Activated CD4-positive, alpha-beta T cell treated with anti-CD3 and anti-CD28 coated beads for 48 hours (primary cell): ENCODE measurements at places on chromosomes 3 and 15.
A peak's percentile ranks its signal among the peaks of the same experiment; 100 is the strongest.

DNA sequence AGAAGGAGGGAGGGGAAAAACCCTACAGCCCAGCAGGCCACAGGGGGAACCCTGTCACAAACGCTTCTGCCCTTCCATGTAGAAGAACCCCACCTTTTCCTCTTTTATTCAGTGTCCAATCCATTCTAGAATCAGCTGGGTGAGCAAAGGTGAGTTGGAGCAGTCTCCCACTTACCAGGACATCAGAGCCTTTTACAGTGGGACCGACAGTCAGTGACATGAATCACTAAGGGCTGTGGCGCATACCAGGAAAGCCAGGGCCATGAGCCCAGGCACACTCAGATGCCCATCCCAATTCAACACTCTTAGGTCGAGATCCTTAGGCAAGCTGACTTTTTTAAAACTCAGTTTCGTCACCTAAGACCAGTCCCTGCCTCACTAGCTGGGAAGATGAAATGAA is 146.1 kb downstream of the AQP9 start:
- DNase-seq, result no peak

DNA sequence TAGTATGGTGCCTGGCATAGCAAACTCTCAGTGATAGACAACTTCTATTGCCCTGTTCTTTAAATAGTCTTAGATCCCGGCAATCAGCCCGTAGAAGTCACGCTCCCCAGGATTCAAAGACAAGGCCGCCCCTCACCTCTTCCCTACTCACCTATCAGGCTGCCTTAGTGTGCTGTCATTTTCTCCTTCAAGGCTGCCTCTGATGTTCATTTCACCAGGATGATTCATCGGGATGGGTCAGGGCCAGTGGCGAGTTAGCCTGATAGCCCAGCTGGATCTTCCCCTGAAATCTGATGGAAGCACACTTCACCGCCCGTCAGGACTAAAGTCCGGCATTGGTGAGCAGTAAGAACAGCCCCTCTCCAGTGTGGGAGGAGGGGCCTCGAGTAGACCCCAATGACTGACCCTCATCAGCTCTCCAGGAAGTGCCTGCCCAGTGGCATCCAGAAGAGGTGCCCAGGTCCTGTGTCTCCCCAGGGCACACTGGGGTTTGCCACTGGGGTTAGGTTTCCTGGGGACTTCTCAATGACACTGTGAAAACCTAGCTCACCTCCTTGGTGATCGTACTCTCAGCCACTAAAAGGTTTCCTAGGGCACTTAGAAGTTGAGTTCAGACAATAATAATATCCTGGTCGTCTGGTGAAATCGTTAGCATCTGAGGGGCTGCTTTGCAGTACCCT is 37.5 kb downstream of the TPM1 start:
- no peak for DNase-seq

GRCh38 chr3:24586920-24587319 is 92.3 kb upstream of the THRB start:
- no peak for DNase-seq

DNA sequence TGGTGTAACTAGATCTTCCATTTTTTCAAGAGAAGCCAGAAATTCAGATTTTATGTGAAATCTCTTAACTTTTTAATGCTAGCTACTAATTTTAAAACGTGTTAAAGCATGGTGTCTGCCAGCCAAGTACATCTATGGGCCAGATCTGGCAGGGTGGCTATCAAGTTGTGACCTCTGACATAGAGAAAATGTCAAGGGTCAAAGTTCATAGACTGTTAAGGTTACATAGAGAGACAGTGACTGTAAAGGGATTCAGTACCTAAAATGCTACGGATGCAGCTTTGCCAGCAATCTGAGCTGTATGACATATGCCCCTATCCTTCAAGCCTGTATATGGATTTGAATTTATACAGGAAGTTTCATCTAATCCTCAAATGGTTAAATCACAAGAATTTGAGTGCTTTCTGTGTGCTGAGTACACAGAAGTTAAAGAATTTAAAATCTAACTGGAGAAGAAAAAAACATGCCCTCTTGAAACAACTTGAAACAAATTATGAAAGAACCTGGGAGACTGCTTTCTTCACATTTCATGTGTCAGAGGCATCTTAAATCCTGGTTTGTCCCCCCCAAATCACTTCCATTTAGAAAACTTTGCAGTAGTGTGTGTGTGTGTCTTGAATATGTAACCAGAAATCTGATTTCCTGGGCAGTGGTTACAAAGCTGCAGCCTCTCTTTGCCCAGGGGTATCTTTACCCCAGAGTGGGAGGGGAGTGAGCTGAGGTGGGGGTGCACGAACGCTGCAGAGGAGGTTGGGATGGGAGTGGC is 895 bp upstream of the ARHGAP31 start:
- no peak for DNase-seq

GRCh38 chr15:87944050-87944449 is 312.5 kb downstream of the NTRK3 start:
- DNase-seq, result no peak

GRCh38 chr15:96171853-96172296 is 158.6 kb upstream of the NR2F2 start:
- DNase-seq, result no peak

DNA sequence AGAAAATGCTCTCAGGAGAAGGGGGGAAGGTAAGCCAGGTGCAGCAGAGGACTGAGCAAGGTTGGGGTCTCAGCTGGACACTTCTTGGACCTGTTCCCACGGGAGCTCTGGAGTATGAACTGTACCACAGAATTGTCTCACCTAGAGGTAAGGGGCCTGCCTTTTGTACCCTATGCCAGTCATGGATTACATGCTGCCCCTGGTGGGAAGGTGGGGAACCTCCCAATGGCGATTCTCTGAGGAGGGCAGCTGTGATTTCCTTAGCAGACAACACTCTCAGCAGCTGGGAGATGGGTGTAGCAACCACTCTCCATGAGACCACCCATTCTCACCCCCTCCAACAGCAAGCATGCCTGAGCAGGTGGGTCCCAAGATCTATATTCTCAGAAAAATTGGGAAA is 329.4 kb upstream of the CTNNB1 start:
- DNase-seq, result no peak

- DNase-seq, result peak; percentile 76
Measured at GRCh38 chr3:119559441-119559963, at the start of gene CD80. Gene CD80 (minus strand): TSS chr3:119559614. CDS start chr3:119557728, 1,886 bp downstream.

GRCh38 chr15:44738340-44738984 is 2.1 kb downstream of the TRIM69 start:
- DNase-seq, result no peak

DNA sequence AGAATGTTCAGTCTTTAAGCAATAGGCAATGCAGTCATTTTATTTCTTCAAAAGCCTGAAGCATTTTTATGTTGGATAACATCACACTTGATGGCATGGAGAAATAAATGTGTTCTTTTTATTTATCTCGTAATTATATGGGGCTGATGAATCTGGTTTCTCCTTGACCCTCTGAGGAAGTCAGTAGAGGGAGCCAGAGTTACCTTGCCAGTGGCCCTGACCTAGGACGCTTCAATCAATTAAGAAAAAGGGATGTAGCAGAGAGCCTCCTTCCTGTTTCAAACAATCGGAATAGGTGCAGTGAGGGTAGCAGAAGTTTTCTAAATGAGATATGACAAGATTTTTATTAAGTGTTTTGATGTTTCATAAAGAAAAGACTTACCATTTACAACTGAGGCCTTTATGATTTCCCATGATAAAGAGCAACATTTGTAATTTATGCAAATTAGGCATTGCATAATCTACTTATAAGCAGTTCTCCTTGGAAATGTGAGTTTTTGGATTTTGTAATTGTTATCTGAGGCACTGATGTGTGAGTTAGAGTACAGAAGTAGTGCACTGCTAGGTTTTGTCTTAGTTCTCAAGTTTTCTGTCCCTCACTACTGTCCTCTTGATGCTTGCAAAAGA is 129.1 kb downstream of the RAP2B start:
- no peak for DNase-seq

- peak; percentile 50 for DNase-seq
Measured at GRCh38 chr3:193240850-193241706, at the start of gene PLAAT1. Gene PLAAT1 (plus strand): TSS chr3:193241222. CDS start chr3:193255651, 14,429 bp downstream.

DNA sequence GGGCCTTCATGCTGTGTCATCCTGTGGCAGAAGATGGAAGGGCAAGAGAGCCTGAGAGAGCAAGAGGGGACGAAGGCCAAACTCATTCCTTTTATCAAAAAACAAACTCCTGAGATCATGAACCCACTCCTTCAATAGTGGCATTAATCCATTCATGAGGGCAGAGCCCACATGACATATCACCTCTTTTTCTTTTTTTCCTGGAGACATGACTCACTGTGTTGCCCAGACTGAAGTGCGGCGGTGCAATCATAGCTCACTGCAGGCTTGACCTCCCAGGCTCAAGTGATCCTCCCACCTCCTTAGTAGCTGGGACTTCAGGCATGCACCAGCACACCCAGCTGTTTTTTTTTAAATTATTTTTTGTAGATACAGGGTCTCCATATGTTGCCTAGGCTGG is 92.0 kb upstream of the RNU6-1 start:
- DNase-seq, result no peak

- no peak for DNase-seq
Measured at GRCh38 chr3:78610462-78611125, 1157.2 kb downstream of the ROBO1 start.

GRCh38 chr15:61038387-61038786 is 190.7 kb downstream of the RORA start:
- DNase-seq, result no peak

GRCh38 chr3:133943639-133944141 is 48.0 kb upstream of the RAB6B start:
- no peak for DNase-seq

DNA sequence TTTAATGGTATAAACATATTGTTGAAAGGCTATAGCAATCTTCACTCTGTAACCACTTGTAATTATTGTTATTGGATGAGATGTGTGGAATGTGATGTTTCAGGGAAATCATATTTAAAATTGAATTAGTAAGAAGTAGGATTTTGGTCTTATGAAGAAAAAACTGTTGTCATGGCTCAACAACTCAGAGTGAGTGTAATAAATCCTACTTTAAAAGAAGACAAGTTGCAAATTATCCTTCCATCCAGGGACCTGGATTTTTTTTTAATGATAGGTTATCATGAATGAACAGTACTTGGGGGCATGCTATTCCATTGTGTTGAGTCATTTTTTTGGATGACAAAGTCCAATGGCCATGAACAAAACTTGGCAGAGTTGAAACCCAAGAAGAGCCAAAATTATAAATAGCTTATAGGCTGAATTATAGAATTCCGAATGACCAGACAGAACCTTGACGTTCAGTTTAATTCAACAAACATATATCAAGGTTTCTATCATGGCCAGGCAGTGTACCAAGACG is 625.5 kb upstream of the ZNF717 start:
- no peak for DNase-seq

DNA sequence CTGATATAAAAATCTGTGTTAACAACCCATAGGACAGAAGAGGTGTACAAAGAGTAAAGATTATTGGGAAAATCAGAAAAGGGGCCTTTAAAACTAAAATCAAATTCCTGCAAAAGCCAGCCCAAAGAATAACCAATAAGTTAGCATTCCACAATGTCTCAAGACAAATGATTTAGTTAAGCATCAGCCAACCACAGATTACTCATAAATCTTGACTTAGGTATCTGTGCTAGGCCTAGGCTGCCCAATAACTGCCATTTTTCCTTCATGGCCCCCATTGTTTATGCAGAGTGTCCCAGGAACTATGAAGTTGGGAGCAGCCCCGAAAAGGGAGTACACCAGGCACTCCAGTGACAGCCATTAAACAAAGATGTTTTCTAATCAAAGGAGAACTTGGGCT is 7.4 kb downstream of the TRANK1 start:
- DNase-seq, result no peak

GRCh38 chr15:29822100-29822683 is at the start of gene TJP1:
Gene TJP1 (minus strand): TSS chr15:29822468. CDS start chr15:29822028, 440 bp downstream.
- DNase-seq, result no peak

DNA sequence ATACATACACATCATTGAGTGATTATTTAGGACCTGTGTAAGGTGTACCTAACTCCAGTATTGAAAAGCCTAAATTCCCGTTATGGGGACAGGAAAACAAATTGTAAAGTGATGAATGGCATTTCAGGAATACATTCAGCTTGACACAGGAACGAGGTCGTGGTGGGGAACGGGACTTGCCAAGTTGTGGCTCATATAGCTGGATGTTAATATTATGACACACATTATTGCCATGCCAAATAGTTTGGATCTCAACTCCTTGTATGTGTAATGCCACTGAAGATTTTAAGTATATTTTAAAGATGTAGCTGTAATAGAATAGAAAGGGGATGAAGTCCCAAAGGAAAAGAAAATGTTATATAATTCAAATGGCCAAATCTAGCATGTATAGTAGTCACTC is 227.2 kb upstream of the GOLIM4 start:
- DNase-seq, result no peak

DNA sequence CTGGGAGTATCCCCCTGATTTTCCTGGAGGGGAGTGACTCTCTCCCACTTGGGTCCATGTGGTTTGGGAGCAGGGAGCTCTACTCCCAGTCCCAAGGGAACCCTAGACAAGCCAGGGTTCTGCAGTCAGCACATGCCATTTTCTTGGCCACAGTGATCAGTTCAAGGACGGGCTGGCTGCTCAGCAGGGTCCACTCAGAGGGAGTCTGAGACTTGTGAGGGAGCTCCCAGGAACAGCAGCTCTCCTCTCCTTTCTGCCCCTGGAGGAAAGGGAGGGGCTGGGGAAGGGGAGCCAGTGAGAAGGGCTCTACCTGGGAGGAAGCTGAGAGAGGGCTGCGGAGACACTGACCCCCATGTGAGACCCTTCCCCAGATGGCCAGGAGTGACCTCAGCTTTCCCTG is 29.1 kb upstream of the LMCD1 start:
- DNase-seq, result no peak

- DNase-seq, result no peak
Measured at GRCh38 chr3:122081543-122082247, 26.5 kb downstream of the CD86 start.

- DNase-seq, result no peak
Measured at GRCh38 chr3:184448321-184449160, 68.7 kb downstream of the CHRD start.

DNA sequence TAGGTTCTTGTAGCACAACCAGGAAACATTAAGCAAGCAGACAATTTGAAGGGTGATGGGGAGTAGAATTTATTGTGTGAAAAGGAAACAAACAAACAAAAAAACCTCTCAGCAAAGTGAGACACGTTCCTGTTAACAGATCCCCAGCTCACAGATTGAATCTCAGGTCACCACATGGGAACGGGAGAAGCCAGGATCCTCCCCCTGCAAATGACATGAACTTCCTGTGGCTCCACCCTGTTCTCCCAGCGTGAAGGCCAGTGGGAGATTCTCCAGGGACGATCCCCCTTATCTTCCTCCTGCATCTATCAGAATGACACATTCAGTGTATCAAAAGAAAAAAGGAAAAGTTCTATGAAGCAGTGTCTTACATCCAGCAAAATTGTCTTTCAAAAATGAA is 1488.1 kb downstream of the OTOL1 start:
- DNase-seq, result no peak

DNA sequence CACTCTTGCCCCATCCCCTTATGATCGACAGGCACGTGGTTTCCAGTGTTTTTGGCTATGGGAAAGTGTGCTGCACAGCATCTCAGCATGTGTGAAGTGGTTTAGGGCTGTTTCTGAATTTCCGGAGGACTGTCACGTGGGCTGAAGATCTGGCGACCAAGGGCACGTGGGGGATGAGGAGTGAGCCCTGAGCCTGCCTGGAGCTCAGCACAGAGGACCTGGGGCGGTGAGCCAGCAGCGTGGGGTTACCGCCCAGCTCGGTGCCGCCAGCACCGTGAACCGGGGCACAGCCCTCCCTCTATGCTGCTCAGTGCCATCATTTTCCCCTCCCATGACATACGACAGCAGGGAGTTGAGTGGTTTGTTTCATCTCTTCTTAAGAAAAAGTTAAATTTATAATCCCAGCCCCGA is 150.2 kb downstream of the DNAJB8 start:
- DNase-seq, result peak; percentile 59

GRCh38 chr15:83113881-83114674 is 6.6 kb downstream of the TM6SF1 start:
- no peak for DNase-seq

- no peak for DNase-seq
Measured at GRCh38 chr3:197023998-197024651, 5.5 kb downstream of the MELTF start.
